ENCODE measurements at places on chromosomes 12 and 14.
A peak's percentile ranks its signal among the peaks of the same experiment; 100 is the strongest.

DNA sequence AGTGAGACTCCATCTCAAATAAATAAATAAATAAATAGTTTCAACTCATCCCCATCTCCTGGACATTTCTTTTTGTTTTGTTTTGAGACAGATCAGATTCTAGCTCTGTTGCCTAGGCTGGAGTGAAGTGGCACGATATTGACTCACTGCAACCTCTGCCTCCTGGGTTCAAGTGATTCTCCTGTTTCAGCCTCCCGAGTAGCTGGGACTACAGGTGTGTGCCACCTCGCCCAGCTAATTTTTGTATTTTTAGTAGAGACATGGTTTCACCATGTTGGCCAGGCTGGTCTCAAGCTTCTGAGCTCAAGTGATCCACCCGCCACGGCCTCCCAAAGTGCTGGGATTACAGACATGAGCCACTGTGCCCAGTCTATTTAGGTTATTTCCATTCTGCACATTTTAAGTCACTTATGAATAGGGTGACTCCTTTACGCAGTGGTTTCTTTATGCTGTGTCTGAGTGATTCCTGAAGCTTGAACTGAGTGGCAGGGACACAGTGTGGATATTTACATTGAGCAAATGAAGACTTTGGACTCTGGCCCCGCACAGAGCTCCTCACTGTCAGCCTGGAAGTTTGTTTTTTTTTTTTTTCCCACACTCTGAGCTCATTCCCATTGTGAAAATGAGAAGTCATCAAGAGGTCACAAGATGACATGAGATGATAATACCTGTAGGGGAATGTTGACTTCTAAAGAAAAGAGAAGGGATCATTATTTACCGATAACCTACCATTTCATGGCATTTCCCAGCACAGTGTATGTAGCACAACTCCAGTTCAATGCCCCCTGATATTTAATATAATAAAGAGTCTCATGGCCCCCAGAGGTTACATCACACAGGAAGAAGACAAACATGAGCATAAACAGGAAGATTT, 72.6 kb downstream of the TBX3 start:
- DNase-seq = no peak

GRCh38 chr12:48788854-48789775, at the start of gene ADCY6:
TSS of gene ADCY6 (minus strand) at chr12:48789089. CDS start at chr12:48783434, 5,655 bp downstream.
- no peak for DNase-seq

GRCh38 chr14:91227183-91227628, 17.3 kb downstream of the GPR68 start:
- no peak for DNase-seq

- DNase-seq = no peak
These were observed 12.2 kb downstream of the COQ10A start for GRCh38 chr12:56278905-56279304.

GRCh38 chr12:79001404-79001803, 136.8 kb downstream of the SYT1 start:
- DNase-seq = no peak

- no peak for DNase-seq
These were observed 60.5 kb downstream of the AMN start for GRCh38 chr14:102982852-102983470.

GRCh38 chr12:123152833-123153232, 1.9 kb upstream of the PITPNM2 start:
- no peak for DNase-seq

- DNase-seq = no peak
These were observed 1.4 kb downstream of the TRMT61A start for GRCh38 chr14:103530390-103530789.

DNA sequence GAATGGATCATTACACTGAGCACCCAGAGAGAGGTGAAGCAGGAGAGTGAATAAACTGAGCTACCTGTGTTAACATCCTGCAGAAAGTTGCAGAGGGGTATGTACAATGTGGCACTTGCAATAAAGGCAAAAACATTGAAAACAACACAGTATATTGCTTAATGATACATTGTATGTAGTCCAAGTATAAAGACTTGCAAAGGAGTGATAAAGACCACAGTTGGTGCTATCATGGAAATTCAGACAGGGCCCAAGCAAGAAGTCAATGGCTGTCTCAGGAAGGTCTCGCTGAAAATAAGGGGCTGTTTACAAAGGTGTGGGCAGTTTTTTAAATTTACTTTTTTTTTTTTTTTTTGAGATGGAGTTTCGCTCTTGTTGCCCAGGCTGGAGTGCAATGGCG, 10.0 kb downstream of the TMEM120B start:
- no peak for DNase-seq

- DNase-seq = no peak
These were observed 57.4 kb downstream of the FSCB start for GRCh38 chr14:44449680-44450079.

GRCh38 chr12:52828156-52828555, 6.0 kb downstream of the KRT79 start:
- DNase-seq = no peak

- DNase-seq = peak; percentile 9
These were observed 12.2 kb downstream of the TEP1 start for GRCh38 chr14:20400965-20401593.

DNA sequence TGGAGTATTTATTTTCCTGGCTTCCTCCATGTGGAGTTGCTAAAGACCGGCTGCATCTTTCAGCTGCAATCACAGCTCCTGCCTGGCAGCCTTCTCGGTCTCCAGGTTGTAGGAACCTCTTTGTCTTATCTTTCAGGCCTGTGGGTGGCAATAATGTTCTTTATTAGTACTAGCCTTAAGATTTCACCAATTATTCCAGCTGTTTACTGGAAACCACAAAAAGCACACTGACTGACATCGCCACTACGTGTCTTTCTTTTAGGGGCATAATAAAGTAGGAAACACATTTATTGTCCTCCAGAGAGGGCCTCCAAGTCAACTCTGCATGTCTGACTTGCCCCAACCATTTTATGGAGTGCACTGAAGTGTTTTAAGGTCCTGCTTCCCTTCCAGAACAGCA, 1116.5 kb upstream of the TMEM132C start:
- DNase-seq = no peak

DNA sequence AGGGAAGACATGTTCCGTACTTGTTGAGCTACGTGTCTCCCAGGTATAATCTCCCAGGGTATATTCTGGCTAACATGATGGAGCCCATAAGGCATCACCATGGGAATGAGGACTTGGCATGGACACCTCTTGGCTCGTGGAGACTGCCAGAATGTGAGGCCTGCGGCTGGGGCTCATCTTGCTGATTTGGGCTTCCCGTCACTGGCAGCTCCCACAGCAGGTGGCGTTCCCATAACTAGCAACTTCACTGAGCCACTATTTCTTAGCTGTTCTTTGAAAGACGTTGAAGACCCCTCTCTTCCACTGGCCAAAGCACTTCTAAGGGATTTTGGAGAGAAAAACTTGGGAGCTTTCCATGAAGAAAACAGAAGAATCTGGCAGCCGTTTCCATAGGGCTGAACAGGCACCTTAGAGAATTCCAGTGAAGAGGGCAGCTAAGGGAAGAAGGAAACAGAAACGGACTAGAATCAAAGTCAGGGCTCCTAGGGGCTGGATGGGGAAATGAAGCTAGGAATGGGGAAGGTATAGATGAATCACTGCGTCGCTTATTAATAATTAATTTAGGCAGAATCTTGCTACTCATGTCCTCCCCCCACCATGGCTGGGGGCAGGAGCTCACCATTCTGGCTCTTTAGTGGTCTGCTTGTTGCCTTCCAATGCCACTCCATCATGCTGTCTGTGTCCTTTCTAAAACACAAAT, 39.7 kb upstream of the FOS start:
- no peak for DNase-seq

DNA sequence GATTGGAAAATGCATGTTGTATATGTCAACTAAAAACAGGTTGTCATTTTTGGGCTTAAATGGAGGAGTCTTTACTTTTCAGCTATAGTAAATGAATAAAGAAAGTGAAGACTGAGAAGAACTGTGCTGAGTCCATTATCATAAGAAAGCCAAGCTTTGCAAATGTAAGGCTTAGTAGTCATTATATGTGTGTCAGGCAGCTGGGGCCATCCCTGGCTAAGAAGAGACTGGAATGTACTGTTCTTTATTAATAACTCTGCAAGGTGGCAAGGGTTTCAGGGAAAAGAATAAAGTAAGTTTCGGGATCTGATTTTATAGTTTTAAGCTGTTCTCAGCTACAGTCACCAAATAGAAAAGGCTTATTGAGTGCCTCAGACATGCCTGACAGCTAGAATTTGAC, 48.7 kb downstream of the SRGAP1 start:
- no peak for DNase-seq

All from stimulated activated CD4-positive, alpha-beta T cell treated with anti-CD3 and anti-CD28 coated beads, Interleukin-2, amount 100 ng/mL, for 4 hours (primary cell).